ENCODE measurements at places on chromosomes 11 and 22.

DNA sequence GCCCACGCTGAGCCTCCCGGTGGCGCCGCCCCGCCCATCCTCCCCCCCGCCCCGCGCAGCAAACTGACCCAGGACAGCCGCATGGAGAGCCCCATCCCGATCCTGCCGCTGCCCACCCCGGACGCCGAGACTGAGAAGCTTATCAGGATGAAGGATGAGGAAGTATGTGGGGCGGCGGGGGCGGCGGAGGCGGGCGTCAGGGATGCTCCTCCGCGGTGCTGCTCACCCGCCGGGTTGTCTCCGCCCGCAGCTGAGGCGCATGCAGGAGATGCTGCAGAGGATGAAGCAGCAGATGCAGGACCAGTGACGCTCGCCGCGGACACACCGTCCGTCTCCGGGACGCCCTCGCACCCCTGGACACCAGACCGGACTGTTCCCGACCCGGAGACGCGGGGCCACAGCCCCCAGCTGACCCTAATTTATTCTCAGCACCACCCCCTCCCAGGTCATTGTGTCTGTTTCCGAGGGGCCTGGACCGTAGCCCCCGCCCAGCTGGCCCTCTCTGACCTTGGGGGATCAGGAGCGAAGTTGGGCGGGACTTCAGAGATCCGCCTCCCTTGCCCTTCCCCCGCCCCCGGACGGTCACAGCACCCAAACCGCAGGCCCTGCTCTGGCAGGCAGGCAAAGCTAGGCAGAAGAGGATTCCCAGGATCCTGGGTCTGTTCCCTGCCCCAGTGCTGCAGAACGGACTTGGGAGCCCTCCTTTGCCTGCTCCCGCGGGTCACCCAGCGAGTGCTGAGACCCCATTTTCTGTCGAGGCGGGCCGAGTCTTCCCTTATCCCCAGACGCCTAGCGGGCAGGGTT lies 959 bp upstream of the GP1BB start:
- no peak for DNase-seq

DNA sequence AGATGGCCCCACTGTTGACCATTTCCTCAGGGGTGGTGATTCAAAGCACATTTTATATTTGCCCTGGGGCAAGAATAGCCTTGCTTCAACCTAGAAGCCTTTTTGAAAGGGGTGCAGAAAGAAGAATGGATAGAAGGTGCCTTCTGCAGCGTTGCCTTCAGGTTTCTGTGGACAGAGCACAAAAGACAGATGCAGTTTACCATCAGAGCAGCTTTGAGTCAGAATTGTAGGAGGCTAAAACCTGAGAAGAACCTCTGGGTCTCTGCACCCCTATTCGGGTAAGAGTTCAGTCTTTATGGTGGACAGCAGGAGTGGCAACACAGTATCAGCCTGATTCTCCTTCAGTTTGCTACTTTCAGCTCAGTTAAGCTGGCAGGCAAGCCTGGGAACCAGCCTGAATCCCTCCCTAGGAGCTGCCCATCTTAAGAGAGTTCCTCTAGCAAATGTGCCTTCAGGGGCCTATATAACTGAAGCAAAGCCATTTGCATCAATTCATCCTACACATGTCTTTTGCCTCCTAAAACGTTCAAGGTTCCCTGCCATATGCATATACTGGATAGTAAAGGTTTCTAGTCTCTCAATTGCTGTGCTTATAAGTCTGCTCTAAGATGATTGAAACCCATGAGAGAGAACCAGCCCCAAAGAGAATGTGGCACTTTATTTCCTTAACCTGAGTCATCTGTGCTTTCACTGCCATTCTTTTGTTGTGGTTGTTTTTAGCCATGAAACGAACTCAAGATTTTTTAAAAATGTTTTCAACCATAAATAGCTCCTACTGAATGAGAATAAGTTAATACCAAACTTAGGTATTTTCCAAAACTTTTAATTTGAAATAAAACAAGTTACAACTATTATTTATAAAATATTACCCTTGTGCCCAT lies 123.0 kb downstream of the TRIM44 start:
- no peak for DNase-seq

GRCh38 chr11:71964641-71965040 lies 34.1 kb upstream of the IL18BP start:
- no peak for DNase-seq

DNA sequence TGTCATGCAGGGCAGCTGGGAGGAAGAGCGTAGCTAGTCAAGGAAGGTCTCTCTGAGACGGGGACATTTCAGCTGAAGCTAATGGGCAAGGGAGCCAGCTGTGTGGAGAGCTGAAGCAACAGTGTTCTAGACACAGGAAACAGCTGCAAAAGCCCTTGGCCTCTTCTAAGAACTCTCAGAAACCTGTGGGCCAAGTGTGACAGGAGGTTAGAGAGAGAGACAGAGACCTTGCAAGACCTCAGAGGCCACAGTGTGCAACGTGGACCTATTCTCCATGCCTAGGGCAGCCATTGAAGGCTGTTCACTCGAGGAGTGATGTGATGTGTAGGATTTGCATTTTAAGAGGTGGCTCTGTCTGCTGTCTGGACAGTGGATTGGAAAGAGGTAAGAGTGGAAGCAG lies 48.7 kb upstream of the TNRC6B start:
- no peak for DNase-seq

GRCh38 chr11:102879801-102880200 lies 5.0 kb upstream of the MMP12 start:
- DNase-seq = no peak

DNA sequence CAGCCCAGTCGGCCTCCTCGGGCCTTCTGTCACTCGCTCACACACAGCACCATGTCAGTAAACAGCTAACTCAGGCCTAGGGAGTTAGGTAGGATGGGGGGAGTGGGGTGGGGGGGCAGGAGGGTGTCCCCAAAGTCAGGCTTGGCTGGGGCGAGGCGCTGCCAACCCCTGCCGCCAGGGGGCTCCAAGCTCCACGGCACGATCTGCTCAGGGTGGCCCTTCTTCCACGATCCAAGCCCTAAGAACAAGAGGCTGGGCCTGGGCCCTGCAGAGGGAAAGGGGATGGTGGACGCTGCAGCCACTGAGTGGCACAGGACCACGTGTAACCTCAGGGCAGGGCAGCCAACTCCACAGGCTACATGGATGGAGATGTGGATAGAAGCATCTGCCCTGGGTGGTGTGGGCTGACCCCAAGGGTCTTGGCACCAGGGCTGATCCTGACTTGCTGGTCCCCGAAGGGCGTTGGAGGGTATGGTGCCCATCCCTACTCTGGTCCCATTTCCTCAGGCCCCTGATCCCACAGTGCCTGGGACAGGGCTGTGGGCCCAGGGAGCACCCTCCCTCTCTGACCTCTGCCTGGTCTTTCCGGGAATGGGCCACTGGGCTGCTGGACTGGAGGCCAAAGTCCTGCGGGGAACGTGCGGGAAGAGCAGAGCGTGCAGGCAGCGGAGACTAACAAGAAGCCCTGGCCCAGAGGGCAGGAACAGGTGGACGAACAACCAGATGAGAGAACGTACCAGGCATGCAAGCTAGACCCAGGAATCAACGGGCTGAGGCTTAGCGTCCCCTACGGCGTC lies 29.1 kb upstream of the TXNRD2 start:
- peak; percentile 17 for DNase-seq

- peak; percentile 49 for DNase-seq
Observed at GRCh38 chr22:50247748-50248147, 2.9 kb upstream of the TUBGCP6 start.

DNA sequence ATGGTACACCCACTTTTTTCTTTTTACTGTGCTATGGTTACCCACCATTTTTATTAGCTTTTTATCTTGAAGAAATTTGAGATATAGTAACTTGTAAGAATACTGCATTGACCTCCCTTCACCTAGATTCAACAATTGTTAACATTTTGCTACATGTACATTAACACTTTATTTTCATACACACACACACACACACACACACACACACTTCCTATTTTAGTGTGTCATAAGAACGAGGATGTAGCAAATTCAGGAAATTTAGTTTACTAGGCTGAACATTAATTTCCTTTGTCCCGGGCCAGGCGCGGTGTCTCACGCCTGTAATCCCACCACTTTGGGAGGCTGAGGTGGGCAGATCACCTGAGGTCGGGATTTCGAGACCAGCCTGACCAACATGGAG lies 1.1 kb upstream of the ATP6V1E1 start:
- no peak for DNase-seq

DNA sequence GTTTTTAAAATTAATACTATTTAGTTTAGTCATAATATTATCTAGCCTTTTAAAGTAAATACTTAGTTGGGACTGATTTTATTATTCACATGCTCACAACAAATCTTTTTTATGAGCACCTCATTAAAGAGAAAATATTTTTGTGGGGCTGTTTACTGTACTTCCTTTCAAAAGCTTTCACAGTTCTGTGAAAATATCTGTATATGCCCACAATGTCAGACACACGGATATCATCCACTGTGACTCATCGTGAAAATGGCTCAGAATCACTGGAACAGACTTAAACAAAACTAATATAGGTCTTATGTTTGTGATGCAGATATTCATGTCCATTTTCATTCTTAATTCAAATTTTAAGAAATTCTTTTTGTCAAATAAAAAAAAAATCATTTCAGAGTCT lies 305.2 kb downstream of the RAB38 start:
- DNase-seq = no peak

All from HAP-1 (cell line).